ENCODE measurements at places on chromosomes 5 and 9.

DNA sequence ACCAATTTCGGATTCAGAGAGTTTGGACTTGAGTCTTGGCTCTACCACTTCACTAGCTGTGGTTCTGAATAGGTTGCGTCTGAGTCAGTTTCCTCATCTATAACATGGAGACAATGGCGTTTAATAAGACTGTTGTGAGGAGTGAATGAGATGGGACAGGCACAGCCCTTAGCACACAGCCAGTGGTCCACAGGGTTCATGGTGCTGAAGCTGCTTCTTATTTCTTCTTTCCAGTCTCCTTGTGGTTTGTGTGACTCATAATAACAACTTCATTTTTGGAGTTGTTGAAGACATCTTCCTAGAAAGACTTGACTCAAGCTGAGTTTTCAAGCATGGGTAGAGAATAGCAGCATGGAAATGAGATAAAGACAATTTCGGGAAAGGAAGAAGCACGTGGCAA lies 172.6 kb upstream of the PPP2R2B start:
- DNase-seq: no peak

GRCh38 chr9:120677965-120678364 lies 36.3 kb downstream of the MEGF9 start:
- no peak for DNase-seq

GRCh38 chr5:103562453-103563157 lies at the start of gene NUDT12:
Gene NUDT12 (minus strand): TSS chr5:103562789. CDS start chr5:103560248, 2,541 bp downstream.
- no peak for DNase-seq

DNA sequence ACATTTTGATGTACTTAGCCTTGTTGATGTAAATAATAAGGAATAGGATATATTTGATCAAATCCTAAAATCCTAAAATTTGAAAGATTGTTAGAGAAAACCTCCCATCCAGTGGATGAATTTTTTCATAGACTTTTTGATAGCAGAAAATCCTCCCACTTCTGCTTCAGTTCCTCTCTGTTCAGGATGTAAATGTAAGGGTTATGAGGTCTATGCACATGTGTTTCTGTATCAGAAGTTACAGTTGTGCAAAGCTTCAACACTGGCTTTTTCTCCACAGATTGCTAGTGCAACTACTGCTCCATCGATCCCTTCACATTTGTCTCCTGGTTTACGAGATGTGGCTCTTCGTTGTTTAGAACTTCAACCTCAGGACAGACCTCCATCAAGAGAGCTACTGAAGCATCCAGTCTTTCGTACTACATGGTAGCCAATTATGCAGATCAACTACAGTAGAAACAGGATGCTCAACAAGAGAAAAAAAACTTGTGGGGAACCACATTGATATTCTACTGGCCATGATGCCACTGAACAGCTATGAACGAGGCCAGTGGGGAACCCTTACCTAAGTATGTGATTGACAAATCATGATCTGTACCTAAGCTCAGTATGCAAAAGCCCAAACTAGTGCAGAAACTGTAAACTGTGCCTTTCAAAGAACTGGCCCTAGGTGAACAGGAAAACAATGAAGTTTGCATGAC lies 16.0 kb upstream of the SETD9 start:
- no peak for DNase-seq

All from stimulated activated CD4-positive, alpha-beta T cell treated with anti-CD3 and anti-CD28 coated beads, Interleukin-1b, Interleukin-23, amount 100 ng/mL, for 1 hour (primary cell).